ENCODE measurements at places on chromosomes 6 and 20. TPM values are rescaled to one million over a fixed set of nuclear protein-coding genes. Genes with fewer than 3 reads are reported as not detected.

DNA sequence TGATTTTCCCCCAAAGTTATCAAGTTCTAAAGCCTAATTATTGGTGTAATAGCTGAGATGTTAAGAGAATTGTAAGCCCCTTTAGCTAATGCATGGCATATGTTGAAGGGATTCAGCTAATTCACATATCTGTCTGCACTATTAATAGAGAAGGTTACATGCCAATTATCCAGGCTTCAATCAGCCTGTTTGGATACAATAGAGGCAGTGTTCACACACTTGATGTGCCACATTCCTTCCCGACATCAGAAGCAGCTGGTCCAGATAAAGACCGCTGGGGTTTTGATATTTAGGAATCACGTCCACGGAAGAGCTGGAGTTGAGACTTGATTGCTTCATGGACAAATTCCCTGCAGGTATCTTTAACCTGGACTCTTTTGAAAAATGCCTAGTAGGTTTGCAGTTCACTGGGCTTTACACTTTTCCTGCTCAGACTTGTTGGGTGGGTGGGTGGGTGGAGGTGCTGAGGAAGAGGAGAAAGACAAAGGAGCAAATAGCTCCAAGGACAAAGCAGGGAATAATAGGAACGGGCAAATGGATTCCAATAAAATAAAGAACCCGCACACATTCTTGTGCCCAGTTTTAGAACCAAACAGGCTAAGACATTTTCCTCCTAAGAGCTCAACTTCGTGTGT, 142.6 kb upstream of the ZNF217 start:
- DNase-seq: no peak

- DNase-seq: no peak
Observed at GRCh38 chr6:112245511-112246203, 8.7 kb downstream of the LAMA4 start.

- no peak for DNase-seq
Observed at GRCh38 chr6:24188578-24189080, 62.6 kb downstream of the NRSN1 start.

PPP1R14C gene
- total RNA-seq: 9.3 TPM

GRCh38 chr6:104421650-104422049, 438.1 kb downstream of the HACE1 start:
- no peak for DNase-seq

MEP1A gene
- not detected for total RNA-seq

DNA sequence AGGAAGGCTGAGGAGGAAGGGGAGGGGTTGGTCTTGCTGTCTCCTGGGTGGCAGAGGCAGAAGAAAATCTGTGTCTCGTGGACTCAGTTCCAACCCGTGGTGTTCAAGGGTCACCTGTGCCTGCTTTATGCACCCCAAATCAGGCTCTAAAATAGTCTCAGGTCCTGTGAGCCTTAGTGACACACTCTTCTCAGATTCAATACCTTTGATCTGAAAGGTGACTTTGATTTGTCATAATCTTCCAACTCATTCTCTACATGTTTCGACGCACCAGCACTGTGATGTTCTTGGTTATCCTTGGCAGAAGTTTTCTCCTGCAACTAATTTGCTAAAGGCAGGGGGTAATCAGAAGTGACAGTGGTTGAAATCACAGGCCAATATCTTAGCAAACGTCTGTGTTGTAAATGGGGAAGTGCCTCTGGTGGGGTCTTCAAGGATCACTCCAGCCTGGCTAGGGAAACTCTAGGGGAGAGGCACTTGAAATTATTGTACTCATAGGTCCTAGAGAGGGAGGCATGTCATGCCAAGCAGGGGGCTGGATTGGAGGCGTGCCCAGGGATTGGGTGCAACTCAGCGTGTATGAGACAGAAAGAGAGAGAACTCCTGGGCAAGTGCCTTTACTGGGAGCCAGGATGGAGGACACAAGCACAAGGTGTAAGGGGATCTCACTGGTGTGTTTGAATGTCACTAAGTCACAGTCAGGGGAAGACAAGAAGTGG, 19.0 kb upstream of the PRND start:
- DNase-seq: no peak

CFB gene
- total RNA-seq: 10.4 TPM

TFAP2B gene
- total RNA-seq: 1.2 TPM

NNAT gene
- total RNA-seq: 1.9 TPM

DNA sequence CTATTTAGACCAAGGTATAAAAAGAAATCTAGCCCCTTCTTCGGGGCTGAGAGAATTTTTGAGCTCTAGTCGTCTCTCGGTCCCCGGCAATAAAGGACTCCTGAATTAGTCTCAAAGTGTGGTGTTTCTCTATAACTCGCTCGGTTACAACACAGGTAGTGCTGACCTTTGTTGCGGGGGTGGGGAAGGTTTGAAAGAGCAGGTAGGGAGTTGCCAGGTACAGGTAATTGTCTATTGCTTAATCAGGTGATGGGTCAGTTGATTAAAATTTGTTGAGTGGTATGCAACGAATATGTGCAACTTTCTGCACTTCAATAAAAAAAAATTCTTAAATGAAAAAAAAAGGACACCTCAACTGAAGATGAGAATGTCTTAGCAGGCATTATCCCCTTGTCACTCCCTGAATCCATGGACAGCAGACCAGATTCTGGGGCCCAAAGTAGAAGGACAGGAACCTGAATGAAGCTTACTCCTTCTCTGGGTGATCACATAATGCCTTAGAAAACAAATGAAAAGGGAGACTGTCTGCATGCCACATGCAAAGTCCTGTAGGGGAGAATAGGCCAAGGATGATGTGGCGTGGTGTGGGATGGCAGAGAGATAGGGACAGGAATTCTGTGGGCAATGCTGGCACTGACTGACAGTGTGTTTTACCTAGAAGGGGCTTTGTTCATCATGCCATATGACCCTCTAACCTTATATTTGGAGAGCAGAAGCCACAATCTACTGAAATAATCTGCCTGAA, 157.6 kb upstream of the OLIG3 start:
- no peak for DNase-seq

DNA sequence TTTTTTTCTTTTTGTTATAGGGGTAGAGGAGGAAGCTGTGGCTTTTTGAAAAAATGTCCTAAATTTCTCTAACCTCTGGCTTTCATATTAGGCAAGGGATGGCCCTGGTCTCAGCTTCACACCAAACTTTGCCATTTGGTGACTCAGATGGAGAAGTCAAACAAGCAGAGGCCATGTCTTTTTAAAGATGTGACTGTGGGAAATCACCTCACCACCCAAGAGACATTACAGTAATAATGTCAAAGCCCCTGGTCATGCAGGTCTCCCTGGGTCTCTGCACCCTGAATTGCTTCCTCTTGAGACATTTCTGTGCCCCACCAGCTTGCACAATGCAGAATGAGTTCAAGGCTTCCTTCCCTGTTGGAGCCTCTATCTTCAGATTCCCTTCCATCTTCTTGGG, 39.5 kb upstream of the ADGRF5 start:
- DNase-seq: no peak

All from esophagus squamous epithelium (tissue), 5 donors.